Stimulated activated CD4-positive, alpha-beta T cell treated with anti-CD3 and anti-CD28 coated beads, TNF-alpha, amount 100 ng/mL, for 4 hours (primary cell): ENCODE measurements at places on chromosomes 12 and 14.
A peak's percentile ranks its signal among the peaks of the same experiment; 100 is the strongest.

GRCh38 chr12:132329036-132329719, at the start of gene GALNT9:
TSS of gene GALNT9 (minus strand) at chr12:132329589. CDS start at chr12:132329203, 386 bp downstream.
- DNase-seq, result no peak

DNA sequence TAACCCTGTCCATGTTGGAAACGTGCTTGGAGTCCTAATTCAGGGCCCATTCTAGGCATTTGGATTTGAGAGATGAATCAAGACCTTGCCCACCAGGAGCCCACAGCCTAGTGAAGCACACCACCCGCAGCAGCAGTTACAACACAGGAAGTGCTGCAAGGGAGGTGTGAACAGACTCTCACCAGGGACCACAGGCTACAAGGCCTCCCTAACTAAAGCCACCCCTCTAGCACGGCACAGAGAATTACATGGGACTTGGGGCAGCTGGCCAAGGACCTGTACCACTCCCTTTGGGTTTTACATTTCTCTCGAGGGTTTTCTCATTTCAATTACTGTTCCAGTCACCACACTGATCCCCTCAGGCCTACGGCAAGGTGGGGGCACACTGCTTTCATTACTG, 49.5 kb upstream of the FOXN3 start:
- DNase-seq, result no peak

DNA sequence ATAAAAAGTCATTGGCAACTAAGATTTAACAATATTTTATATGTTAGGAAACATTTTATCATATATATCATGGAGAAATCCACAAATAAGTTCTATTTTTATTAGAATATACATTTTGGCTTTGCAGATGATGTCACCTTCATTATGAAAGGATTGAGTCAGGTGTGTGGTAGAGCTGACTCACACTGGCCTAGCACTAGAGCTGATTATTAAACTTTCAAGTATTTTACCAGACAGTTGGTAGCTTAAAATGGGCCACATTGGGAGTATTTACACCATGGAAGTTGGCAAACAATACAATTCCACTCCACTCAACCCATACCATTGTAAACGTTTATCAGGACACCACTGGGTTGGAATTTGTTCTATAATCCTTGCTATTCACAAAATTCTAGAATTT, 1036.6 kb downstream of the TRHDE start:
- DNase-seq, result no peak

DNA sequence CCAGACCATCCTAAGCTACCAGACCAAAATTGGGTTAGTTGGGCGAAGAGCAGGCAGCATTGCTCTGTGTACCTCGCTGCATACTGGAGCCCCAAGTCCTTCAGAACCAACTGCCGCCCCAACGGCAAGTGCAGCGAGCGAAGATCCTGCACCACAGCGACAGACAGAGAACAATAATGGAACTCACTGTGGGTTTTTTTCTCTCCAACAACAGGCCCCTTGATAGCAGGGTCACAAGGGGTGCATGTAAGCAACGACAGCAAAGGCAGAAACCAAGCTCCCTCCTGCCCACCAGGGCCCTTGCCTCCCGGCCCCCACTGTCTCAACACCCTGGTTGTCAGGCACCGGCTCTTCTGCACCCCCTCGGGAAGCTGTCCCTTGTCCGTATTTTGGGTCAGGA, 39.0 kb downstream of the RNF34 start:
- no peak for DNase-seq

DNA sequence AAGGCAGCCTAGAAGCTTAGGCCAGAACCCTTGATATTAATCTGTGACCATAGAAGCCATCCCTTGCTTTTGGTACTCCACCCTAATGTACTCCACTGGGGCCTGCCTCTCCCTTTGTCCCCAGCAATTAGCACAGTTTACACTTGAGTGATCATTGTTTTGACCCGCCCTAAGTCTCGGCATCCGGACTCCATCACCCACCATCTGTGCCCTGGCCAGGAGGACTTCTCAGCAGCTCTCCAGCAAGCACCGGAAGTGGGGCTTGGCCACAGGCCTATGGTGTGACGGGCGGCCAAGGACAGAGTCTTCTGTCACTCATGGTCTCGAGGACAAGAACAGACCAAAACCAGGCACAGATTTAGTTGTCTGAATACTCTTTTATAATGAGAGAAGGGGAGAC, 126.5 kb upstream of the NTF3 start:
- DNase-seq, result no peak

DNA sequence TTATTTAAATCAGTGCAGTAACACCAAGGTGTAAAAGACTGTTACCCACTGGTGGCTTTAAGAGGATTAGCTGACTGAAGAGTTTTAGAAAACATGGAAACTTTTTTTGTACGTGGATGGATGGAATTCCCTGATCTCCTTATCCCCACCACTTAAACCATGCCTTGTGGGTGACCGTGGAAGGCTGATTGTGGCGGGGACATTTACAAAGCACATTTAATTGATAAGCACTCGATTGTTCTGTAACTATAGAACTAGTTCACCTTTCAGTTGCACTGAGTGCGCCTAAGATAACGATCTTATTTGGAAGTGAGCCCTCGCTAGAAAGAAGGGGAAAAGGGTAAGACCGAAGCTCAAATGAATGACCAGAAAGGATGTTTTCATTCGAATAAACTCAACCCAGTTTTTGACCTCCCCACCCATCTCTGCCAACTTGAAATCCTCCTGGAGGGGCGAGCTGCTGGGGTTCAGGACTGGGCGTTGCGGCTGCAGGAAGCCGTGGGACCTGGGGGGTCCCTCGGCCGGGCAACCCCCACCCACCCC, 688 bp upstream of the RASSF3 start:
- DNase-seq, result no peak

GRCh38 chr14:67010602-67011001, 178.6 kb upstream of the GARIN2 start:
- no peak for DNase-seq

GRCh38 chr12:75047885-75048525, 161.6 kb downstream of the KCNC2 start:
- no peak for DNase-seq

DNA sequence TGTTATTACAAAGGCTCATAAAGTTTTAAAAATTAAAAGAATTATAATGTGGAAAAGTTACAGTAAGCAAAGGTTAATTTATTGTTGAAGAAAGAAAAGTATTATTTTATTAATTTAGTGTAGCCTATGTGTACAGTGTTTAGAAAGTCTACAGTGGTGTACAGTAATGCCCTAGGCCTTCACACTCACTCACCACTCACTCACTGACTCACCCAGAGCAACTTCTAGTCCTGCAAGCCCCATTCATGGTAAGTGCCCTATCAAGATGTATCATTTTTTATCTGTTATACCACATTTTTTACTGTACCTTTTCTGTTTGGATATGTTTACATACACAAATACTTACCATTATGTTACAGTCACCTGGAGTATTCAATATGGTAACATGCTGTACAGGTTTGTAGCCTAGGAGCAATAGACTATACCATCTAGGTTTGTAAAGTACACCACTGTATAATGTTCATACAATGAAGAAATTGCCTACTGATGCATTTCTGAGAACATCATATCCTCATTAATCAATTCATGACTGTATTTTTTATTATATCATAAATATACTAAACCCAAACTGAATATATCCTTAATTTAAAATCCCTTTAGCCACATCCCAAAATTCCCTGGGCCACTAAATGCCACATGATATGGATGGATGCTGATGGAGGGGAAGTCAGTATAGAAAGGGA, 43.6 kb upstream of the NID2 start:
- DNase-seq, result no peak

DNA sequence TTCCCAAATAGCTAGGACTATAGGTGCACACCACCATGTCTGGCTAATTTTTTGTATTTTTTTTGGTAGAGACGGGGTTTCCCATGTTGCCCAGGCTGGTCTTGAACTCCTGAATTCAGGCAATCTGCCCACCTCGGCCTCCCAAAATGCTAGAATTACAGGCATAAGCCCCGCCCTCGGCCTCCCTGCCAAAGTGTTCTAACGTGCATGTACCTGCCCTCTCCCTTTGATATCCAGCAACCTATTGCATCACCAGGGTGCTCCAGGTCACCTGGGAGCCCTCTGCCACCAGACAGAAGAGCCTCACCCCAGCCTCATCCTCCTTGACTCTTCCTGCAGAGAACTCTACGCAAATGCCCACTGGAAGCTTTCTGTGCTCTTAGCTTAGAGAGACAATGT, 2.2 kb upstream of the EML1 start:
- no peak for DNase-seq

DNA sequence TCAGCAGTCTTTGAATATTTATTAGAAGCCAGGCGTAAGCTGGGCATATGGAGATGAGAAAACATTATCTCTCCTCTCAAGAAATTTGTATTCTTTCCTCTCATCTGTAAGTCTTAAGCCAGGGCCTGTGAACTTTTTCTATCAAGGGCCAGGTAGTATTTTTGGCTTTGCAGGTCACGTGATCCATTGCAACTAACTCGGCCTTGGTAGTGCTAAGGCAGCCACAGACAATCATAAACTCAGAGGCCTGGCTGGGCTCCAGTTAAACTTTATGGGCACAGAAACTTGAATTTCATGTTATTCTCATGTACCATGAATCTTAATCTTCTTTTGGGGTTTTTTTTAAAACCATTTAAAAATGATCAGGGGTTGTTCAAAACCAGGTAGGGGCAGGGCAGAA, 117.4 kb upstream of the PELI2 start:
- DNase-seq, result no peak

DNA sequence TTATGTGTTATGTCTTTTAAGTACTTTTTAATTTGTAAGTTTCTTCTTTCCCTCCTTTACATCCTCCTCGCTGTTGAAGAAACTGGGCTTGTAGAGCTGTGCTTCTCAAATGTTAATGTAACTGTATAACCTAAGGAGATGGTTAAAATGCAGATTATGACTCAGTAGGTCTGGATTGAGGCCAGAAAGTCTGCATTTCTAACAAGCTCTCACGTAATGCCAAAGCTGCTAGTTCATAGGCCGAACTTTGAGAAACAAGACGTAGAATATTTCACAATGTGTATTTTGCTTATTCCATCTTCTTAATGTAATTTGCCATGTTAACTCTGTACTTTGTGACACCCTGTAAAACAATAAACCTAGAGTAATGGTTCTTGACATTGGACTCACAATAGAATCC, 193.3 kb upstream of the SYT1 start:
- DNase-seq, result no peak

DNA sequence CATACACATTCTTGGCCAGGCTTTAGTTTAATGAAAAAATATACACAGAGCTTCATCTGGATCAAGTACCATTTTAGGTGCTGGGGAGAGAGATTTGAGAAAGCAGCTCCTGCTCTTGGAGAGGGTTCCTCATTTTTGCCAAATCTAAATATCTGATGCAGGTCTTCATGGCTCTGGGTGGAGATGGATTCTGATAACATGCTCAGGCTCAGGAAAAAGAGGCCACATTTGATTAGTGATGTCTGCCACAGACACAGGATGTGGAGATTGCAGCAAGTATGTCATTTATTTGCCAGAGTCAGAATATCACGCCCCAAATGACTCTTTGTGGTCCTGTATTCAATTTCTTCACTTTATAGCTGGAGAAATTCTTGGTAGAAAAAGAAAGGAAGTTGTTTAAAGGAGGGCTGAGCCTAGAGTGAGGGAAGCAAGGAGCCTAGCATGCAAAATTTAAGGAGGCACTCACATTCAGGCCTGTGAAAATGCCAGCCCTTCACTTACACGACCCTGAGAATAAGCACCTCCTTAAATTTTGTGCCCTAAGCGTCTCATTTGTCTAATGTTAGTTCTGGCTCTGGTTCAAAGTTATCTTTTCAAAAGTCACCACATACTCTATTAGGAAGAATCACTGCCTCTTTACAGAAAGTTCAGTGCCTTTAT, 492.9 kb upstream of the TBX3 start:
- DNase-seq, result no peak

- peak; percentile 63 for DNase-seq
Measured at GRCh38 chr12:57740656-57741412, 2.3 kb upstream of the AGAP2 start.

- no peak for DNase-seq
Measured at GRCh38 chr12:116153113-116153512, 124.4 kb downstream of the MED13L start.

DNA sequence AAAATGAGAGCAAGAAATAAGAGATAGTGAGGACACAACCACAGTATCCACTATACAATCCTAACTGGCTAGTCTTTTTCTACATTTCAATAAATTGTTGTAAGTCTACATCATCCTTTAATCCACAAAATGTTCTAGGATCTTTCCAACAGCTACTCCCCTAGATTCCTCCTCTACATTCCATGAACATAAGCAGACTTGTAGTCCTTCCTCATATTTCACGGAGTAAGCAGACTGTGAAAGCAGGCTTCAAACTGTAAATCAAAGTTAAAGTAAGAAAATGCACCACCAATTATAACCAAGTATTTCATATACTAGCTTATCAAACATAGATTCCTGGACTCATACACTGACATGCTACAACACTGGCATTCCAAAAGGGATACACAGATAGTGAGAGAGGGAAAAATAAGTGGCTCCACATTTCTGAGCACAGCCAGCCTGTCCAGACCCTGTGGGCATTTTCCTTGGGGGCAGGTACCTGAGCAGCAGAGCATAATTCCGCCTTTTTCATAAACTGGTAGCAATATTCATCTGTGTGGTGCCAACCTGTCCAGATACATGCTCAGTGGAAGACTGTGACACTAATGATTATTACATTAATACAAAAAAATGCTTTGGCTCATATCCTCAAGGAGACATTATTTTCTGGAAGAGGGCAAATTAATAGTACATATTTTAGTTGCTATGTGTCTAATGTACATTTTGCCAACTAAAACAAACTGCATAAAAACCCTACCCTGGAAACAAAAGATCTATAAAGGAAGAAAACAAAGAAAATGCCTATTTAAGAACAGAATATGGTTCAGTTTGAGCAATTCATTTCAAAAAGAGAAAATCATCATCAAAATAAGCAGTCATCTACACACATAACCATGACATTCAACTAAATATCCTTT, 113.3 kb upstream of the FSCB start:
- DNase-seq, result no peak

DNA sequence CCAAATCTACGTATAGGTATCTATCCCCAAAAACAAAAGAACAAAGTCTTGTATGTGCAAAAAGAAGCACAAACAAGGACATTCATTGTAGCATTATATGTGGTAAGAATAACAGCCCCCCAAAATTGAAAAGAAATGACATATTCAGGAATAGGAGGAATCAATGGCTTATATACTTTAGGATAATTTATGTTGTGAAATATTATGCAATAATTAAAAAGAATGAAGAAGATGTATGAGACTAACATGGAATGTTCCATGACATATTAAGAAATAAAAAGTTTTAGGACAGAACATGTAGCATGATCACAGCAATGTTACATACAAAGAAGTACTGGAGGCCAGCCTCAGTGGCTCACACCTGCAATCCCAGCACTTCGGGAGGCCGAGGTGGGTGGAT, 9.1 kb downstream of the SMCO2 start:
- no peak for DNase-seq

DNA sequence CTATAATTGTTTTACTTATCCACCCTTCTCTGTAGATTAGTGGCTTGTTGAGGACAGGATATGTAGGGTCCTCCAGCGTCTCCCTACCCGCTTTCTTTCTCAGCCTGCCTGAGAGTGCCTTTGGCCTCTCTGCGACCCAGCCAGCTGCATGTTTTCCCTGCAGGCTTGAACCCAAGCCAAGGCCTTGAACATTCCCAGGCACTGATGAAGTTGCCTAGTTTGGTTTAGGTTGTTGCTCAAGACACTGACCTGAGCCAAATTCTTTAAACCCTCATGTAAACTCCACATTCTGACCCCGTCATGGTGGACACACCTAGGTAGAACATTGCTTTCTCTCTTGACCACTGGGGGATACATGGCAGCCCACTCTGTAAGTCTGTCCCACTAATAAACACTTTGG, 33.4 kb upstream of the TXNRD1 start:
- no peak for DNase-seq
